ENCODE measurements at places on chromosomes 7 and 10. TPM values are rescaled to one million over a fixed set of nuclear protein-coding genes. Genes with fewer than 3 reads are reported as not detected.
A peak's percentile ranks its signal among the peaks of the same experiment; 100 is the strongest.

DNA sequence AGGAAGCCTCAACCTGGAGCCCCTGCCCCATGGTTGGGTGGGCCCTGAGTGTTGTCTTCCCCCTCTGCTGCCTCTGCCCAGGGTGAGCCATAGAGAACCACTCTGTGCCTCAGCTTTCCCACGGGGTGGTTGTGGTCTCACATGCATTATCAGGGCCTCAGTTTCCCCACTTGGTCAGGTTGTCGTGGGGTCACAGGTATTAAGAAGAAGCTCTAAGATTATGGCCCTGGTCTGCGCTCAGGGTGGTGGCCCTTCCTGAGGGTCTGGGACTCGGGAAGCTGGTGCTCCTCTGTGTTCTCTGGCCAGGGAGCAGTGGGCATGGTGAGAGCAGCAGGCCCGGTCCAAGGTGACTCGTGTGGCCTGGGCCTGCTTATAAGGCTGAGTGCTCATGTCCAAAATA is 17.8 kb downstream of the LRRC27 start:
- no peak for DNase-seq

DNA sequence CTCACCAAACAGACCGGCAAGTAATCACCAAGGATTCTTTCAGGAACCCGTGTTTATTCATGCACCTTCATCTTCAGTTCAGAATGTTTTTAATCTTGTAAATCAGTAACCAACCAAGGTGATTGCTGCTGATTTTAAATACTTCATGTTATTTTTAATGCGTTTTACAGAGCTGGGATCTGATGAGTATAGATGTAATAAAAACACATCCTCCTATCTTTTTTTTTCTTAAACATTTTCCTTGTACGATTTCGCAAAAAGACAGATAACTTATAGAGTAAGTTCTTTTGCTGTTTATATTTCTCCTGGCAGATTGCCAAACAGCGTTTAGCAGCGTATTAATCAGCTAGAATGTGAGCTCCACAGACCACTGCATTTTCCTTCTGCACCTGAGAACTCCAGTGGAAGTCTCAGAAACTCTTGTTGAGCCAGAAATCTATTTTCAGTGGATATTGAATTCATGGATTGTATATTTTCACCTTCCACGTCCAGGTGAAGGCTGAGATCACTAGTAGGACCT is 397.8 kb upstream of the NRP1 start:
- DNase-seq, result no peak

DNA sequence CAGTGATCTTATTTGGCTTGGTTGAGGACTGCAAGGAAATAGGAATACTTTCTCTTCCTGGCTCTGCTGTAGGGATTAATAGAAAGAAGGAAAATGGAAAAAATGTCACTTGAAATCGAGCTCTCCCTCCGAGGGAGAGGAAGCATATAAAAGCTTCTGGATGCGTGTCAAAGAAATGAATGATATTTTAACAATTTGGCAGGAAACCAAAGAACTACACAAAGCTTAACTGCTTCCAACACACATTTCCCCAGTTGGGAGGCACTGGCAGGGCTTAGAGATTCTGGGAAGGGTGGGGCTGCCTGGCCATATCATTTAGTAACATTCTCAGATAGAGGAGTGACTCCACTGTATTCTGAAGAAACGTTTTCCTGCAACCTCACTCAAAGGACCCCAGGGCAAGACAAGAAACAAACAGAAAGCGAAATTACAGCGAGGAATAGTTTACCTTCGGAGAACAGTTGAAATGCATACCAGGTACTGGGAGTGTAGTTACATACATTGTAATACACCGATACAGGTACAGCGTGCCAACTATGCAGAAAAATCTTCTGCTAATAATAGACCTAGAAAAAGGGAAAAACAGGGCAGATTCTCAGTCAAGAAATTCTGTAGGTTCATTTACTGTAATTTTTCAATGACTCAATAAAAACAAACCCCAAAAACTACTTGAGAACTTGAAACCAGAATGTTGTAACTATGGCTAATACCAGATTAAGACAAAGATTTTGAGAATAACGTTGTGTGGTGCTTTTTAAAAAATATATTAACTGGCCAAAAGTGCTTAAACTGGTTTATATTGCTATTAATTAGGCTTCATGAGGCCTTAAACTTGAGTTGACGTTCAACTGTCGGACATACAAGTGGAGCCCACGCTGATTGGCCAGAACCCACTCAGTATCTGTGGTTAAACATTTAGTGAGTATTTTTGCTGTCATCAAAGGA is 75.7 kb upstream of the ASAH2 start:
- DNase-seq, result peak; percentile 33

GRCh38 chr7:149569025-149569725 is 71.6 kb upstream of the ZNF746 start:
- DNase-seq, result no peak

DNA sequence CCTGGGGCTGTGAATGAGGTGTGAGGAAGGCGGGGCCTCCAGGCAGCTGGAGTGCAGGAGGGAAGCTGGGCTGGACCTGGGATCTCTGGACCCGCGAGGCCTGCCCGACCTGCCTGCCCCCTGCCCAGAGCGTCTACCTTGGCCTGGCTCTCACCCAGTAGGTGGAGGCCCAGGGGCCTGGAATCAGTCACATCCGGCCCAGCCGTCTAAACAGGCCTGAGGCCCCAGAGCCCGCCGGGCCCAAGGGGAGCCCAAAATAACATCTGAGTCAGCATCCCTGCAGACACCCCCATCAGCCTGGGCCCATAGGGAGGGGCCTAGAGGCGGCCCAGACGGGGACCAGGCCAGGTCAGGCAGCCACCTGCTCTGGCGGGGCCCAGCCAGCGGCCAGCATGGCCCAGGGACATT is 15.1 kb upstream of the ELN start:
- peak; percentile 39 for DNase-seq

ZNF117 gene
- total RNA-seq, result 2.8 TPM

SLC16A12 gene
- 1.1 TPM for total RNA-seq

C10orf120 gene
- total RNA-seq, result not detected

DNA sequence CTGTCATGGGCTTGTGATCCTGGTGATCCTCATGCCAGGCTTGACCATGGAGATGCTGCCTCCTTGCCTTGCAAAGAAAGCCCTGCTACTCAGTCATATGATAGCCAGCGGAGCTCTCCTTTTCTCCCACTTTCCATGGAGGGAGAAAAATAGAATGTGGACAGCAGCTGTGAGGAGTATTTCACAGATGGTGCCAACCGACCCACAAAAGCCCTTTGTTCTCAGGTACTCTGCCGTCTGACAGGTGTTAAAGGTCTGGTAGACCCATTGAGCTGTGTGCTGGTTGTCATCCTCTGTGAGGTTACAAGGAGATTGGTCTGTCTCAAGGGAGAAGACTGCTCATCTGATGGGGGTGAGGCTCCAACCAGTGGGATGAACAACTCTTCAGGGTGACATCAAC is 29.5 kb upstream of the COBL start:
- no peak for DNase-seq

GRCh38 chr10:35259769-35260397 is 76.4 kb upstream of the CCNY start:
- DNase-seq, result no peak

DNA sequence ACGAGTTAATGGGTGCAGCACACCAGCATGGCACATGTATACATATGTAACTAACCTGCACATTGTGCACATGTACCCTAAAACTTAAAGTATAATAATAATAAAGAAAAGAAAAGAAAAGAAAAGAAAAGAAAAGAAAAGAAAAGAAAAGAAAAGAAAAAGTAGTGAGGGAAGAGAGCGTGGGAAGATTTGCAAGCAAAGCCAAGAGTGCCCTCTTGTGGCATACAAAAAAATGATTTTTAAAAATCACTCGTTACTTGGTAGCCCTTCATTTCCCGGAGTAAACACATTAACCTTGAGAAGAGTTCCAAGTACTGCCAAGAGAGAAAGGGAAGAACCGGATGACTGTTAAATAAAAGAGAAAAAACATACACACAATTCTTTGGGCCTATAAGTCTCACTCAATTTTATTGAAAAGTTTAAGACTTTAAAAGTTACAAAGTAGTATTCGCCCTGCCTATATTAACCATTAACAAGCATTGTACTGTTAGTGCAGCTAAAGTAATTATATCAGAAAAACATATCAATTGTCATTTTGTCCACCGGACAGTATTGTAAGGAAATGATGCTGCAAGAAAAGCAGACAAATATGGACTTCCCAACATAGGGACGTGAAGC is 6.2 kb upstream of the CH25H start:
- no peak for DNase-seq

ZNF107 gene
- total RNA-seq, result 1.1 TPM

- no peak for DNase-seq
Measured at GRCh38 chr7:2776401-2776800, 67.7 kb downstream of the GNA12 start.

DNA sequence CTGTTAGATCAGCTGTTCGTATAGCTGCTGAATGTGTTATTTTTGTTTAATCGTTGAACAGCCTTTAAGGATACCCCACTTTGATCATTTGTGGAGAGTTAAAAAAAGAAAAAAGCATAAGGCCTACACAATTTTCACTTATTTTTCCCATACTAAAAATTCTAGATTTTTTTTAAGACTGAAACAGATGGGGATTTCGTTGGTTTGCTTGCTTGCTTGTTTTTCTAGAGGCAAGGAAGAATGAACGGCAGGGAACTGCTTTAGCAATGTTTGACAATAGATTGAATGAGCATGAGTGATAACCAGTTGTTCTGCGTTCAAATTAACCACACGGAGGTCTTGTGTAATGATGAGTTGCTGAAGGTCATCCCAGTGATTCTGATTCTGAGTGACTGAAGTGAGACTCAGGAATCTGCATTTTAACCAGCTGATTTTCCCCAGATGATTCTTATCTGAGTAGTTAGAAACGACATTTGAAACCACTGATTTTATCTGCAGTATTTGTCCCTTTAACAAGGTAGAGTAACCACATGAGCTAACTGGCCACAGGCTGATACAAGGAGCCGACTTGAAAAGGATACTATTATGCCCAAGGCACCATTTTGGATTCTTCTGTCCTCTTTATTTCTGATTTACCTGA is 85.9 kb downstream of the GPR37 start:
- DNase-seq, result no peak

DNA sequence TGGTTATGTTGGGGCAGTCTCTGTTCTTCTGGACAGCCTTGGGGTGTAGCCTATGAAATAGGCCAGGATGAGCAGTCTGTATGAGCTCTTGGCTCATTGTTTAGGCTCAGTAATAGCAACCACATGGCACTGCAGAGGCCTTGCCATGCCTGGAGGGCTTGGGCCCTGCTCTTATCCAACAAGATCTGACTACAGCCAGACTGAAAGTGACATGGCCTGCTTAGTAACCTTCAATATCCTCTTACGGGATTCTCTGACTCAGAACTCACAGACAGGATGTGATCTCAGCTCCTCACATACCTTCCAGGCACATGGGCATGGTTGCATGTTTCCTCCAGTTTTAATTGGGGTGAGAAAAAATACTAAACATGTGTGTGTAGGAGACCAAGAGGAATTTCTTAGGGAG is 289.3 kb downstream of the PTEN start:
- no peak for DNase-seq

GRCh38 chr7:115825456-115826115 is 205.0 kb downstream of the TFEC start:
- no peak for DNase-seq

- no peak for DNase-seq
Measured at GRCh38 chr10:101741938-101742337, 34.0 kb downstream of the FGF8 start.

DNA sequence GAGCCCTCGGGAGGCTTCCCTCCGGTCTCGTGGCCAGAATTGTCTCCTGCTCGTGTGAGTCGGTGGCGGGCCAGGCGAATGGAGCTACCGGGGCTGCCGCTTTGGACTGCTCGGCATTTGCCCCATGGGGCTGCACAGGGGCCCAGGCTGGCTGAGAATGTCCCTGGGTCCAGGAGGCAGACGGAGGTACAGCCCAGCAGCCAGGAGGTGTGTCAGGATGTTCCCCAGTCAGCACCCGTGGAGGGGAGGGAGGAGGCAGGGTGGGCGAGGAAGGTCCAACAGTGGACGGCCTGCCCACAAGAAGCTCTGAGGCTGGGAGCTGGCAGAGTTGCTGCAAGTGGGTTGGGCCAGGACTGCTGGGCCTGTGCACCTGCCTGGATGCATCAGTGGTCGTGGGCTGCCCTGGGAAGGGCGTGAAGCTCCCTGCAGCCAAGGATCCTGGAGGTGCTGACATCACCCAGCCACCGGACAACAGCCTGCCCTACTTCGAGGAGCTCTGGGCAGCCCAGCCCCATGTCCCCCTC is 46.4 kb downstream of the PDGFA start:
- peak; percentile 22 for DNase-seq

KDM7A gene
- total RNA-seq, result 10.3 TPM

DNA sequence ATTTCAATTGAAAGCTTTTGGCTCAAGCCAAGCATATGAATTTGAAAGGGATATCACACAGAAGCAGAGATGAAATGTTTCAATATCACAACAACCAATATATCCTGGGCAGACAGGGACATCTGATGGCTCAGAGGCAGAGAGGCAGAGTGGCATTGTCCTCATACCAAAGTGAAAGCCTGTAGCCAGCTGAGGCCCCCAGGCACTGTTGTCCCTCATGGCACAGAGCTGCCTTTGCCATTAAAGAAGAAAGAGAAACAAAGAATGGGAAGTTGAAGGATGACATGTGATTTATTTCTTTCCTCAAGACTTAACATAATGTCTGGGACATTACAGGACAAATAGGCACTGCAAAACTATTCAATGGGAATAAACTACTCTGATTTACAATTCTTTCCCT is 504.3 kb upstream of the PCDH15 start:
- DNase-seq, result no peak

- no peak for DNase-seq
Measured at GRCh38 chr7:103752995-103753394, 236.5 kb downstream of the RELN start.

DNA sequence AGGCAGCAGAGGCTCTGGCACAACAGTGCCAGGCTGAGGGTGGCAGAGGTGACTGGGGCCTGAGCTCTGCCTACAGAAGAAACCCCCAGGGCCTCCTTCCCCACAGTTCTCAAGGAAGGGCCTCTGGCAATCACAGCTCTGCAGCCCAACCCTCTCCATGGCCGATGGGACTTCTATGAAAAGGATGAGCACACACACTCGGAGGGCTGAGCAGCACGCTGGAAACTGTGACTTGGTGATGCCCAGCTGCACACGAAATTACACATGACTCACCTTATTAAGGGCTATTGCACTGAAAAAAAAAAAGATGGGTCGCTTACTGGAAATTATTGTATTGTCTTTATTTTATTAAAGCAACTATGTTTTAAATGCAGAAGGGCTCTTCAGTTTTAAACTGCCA is 42.9 kb upstream of the LRRC18 start:
- no peak for DNase-seq
